Non-pigmented ciliary epithelial cell (primary cell): ENCODE measurements at places on chromosomes 3 and 15.

- DNase-seq, result no peak
Observed at GRCh38 chr15:63335543-63336240, 46.0 kb downstream of the CA12 start.

DNA sequence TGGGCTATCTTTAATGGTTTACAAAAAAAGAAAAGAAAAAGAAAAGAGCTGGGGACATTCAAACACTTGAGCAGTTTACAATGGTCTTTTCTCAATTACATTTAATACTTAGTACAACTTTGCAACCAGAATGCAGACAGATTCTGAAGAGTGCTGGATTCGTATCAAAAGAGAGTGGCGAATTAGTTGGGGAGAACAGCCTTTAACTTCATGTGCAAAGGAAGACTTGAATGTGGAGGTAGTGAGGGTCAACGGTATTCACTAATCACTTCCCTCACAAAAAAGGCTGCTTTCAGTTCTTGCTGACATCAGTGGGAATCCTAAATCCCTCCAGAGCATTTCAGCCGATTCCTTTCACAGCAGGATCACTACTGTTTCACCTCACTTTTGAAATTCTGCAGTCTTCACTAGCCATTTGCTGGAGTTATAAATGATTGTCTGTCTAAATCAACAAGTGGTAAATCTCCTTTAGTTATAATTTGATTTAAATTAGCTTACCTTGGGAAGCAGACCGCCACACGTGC, 323.0 kb upstream of the SEMA6D start:
- no peak for DNase-seq

DNA sequence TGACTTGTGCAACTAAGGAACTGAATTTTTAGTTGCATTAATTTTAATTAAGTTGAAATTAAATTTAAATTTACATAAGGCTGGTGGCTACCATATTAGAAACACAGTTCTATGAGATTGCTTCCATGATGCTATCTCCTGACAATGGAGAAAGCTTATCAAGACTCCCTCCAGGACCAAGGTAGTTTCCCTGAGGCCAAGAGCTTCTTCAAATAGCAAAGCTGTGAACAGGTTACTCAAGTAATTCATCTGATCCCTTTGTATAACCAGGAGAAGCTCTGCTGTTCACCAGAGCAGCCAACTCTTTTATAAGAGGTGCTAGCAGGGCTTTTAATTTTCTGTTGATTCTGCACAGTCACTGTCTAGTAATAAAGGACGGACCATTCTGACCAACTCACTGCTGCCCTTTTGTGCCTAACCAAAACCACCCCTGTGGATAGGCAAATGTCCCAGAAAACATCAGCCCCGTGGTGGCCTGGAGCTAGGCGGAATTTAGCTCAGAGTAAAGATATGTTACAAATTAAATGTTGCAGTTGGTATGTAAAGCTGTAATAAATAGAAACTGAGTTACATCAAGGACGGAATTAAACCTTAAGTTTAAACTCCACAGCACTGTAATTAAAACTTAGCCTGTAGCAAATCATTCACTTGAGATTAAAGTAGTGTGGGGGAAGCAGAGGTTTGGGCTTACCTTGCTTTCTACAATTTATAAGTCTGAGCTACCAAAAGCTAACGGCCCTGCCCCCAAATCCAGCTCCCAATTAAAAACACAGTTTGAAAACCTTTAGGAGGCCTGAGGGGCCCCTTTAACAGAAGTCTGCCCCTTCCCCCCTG, 55.6 kb upstream of the LRTM1 start:
- DNase-seq, result no peak

DNA sequence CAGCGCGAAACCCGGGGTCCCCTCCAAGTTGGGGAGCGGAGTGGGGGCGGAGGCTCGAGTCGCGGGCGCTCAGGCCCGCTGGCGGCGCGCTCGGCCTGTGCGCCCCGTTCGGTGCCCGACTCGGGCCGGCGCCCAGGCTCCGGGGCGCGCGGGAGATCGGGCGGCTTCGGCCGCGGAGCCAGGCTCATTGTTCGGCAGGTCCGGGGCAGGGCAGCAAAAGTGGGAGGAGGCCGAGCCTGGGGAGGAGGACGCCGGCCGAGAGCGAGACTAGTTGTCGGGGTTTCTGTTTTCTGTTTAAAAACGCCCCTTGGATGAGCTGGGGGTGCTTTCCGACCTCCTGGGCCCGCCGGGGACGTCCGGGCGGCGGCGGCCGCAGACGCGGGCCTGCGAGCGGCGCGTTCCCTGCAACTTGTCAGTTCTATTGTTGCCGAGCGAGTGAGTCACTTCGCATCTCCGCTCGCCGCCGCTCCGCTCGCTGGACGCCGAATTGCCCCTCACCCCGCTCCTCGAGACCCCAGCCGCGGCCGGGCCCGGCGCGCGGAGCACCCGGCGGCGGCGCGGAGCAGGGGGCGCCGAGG, 676 bp downstream of the TCF12 start:
- no peak for DNase-seq

GRCh38 chr15:62665449-62665848, 377.1 kb upstream of the TPM1 start:
- DNase-seq, result peak; percentile 14

- peak; percentile 13 for DNase-seq
Observed at GRCh38 chr3:175392653-175393052, 533.5 kb downstream of the NAALADL2 start.

DNA sequence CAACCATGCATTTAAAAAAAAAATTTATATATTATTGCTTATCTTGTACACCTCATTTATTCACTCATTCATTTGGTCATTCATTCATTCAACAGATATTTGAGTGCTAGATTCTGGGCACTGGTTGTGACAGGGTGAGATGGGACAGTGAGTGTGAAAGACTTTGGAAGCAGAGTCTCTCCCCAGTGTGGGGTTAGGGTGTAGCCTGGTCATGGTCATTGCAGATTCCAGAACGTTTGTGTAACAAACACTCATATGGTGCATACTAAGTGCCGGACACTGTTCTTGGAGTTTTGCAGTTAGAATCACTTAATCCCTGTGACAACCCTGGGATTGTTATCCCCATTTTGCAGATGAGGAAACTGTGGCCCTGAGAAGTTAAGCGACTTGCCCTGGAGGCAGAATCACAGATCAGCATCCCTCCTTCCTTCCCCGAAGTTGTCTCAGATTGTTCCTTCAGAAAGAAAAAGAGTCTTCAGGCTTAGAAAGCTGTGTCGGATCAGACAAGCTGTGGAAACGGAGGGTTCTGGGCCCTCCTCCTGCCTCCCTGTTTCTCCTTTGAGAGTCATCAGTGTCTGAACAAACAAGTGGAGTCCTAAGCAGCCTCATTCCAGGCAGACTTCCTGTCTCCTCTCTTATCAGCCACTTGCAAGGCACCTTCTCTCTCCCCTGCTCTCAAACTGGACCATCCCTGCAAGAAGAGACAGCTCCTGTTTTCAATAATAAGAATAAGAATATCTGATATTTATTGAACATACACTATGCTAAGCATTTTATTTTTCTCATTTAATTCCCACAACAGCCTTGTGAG, 6.3 kb downstream of the LOXL1 start:
- DNase-seq, result no peak
